ENCODE measurements at places on chromosomes 11 and 22.

DNA sequence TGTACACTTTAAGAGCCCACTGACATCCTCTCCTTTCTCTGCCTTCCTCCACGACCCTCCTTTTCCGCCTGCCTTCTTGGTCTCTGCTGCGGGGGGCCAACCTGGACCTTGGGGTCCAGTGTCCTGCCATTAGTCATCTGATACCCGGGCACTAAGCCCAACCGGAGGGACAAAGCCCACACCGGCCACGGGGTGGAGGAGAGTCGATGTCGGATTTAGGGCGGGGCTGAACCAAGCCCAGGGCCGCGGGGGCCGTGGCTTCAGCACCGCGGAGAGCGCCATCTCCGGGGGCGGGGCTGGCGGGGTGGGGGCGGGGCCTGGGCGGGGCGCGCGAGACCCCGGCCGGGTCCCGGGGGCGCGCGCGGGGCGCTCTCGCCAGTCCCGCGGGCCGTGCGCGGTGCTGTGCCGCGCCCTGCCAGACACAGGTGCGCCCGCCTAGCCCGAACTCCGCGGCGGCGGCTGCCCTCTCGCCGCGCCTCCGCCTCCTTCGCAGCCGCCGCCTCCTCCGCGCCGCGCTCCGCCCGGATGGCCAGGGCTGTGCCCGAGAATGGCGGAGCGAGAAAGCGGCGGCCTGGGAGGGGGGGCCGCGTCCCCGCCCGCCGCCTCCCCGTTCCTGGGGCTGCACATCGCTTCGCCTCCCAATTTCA, at the start of gene MAPK8IP1:
Gene MAPK8IP1, plus strand, starts transcription at position 378 of the 647 bp plus-strand sequence. Its CDS starts 170 bp downstream, at position 548.
- no peak for DNase-seq

- DNase-seq, result no peak
Observed at GRCh38 chr11:31987118-31988005, 103.5 kb upstream of the RCN1 start.

DNA sequence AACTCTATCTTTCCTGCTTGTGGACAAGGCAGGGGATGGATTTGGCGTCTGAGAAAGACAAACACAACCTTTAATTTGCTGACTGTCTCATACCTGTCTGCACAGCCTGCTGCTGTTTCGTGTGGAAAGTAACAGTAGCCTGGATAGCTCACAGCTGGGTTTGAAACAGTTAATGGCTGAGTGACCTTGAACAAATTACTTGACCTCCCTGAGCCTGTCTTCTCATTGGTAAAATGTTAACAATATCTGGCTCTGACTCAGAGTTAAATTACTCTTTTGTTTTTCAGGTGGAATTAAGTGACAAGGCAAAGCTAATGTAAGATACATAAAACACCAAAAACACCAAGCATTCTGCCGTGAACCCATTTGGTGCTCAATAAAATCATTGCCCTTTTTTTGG, 41.1 kb upstream of the ADA2 start:
- DNase-seq, result no peak

DNA sequence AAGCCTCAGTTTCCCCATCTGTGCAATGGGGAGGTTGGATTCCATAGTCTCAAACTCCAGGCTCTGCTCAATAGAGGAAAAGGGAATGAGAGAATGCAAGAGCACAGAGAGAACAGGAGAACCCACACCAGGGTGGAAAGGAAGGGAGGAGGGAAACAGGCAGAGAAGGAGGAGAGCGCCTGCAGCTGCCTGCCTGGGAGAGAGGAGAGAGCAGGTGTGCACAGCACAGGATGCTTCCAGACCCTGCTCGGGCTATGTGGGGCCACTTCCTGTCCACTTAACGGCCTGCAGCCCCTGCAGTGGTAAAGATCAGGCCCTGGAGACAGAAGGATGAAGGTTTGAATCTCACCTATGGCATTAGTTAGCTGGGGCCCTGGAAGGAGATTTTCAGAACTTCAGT, 12.3 kb downstream of the LRRC32 start:
- DNase-seq, result no peak

DNA sequence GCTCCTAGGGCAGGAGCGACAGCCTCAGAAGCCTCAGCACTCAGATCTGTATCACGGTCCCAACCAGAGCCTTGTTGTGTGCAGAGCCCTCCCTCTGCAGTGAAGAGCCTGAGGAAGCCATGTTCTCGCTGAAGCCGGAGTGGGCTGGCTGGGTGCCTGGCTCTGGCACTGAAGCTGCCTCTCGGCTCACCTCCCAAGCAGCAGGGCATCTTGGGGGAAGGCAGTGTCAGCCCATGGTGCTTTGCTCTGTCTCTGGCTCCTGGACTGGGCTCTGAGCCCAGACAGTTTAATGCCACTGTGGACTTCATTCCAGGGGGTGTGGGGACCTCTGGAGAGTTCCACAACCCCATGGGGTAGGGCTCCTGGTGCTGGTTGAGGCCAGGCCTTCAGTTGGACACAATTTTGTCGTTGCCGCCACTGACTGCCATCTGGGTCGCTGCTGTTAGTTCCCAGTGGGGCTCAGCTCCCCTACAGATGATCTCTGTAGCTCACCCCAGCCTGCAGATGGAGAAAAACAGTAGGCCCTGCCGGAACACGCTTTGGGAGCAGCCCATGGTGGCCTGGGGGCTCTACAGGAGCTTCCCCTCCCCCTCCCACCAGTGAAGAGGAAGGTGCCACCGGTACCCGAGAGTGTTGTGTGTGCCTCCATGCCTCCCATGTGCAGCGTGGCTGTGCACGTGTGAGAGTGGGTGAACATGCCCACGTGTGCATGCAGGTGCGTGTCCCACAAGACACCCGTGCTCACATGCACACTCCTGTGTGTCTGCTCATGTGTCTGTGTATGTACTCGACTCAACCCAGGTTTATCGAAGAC, 86.5 kb upstream of the B3GAT1 start:
- no peak for DNase-seq

GRCh38 chr11:34586488-34587281, 34.2 kb upstream of the EHF start:
- peak; percentile 5 for DNase-seq

GRCh38 chr11:32184041-32184722, 93.3 kb downstream of the RCN1 start:
- DNase-seq, result no peak

GRCh38 chr11:64181506-64182411, 4.2 kb upstream of the STIP1 start:
- DNase-seq, result peak; percentile 75

DNA sequence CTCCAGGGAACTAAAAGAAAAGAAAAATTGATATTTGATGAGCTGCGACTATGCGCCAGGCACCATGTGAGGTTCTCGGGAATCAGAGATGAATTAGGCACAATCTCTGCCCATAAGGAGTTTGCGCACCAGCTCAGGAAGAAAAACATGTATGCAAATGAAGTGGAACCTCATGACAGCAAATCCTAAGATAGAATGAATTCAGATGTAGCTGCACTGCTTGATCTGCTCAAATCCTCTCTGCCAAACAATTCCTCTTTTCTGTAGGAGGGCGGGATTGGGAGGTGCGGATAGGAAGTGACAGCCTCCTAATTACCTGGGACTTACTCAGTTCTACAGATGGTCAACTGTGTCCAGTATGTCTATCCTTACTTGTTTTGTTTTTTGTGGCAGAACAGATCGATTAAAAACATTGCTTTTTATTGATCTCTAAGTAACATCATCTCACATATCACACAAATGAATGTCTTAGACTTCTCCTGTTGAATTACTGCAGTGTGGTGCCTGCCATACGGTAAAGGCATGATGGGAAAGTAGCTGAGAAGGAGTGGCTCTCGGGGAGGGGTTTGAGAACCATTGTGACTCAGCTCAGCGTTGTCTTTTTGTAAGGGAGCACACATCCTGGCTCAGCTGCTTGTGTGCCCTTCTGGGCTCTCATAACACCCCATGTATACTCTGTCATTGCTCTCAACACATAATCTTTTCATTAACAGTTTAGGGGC, 13.9 kb downstream of the CRTAM start:
- no peak for DNase-seq

DNA sequence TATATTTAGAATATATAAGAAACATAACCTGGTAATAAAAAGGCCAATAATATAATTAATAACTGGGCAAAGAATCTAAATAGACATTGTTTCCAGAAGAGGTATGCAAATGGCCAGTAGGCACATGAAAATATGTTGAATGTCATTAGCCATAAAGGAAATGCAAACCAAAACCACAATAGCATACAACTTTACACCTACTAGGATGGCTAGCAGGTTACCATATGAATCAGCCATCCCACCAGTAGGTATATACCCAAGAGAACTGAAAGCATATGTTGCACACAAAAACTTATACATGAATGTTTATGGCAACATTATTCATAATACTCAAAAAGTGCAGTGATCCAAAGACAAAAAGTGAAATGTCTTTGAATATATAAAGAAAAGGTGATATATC, 2.7 kb upstream of the OR2D2 start:
- no peak for DNase-seq

DNA sequence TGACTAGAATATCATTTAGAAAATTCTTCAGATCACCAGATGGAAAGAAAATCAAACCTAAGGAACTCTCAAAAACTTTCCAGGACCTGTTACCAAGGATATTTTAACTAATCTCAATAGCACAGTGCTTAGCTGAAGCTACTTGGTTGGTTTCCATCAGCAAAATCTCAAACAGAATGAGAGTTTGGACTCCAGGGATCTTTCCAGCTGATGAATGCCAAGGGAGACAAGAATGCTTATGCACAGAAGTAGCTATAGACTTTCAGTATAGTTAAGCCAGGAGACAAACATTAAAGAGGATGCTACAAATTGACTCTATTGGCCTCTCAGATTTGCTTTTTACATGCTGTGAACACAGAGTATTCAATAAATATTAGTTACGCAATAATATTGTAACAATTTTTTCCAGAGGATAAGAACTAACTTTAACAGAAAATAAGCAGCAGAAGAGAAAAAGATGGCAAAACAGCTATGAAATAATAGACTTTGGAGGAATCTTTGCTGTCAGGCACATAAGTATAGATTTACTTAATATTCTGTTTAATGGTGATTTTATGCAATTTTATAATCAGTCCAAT, 331.4 kb downstream of the DLG2 start:
- DNase-seq, result no peak

DNA sequence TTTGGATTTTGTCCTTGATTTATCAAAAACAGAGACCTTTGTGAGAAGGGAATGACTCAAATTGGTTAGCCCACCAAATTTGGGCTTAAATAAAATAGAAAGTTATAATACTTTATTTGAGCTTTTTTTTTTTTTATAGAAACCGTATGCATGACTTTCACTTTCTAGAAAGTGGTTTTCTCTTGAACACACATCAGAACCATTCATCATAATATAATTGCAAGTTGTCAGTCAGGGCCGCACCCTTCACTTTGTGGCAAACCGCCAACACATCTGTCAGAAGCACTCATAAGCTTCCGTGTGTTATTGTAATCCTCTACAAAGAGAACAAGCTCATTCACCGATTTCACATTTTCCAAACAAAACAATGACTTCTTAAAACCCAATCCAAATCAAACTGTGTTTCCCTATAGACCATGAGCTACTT, 76.1 kb downstream of the SOX6 start:
- no peak for DNase-seq

DNA sequence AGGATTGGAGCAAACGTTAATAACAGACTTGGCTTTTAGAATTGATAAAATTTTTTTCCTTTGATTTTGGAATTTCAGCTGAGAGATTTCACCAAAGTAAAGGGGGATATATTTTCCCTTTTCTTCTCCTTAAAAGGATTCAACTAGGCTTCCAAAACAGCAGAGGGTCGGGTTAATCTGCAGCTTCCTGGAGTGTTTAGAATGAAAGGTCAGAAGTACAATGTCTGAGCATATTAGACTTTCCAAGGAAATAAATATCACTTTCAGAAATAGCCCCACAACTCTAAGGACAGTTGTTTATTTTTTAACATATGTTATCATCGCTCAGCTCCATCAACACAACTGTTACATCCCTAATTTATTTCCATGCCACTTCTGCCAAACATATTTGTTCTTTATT, 1532.9 kb upstream of the RAG2 start:
- DNase-seq, result no peak

- DNase-seq, result no peak
Observed at GRCh38 chr22:49063545-49063890, 764.2 kb downstream of the BRD1 start.

DNA sequence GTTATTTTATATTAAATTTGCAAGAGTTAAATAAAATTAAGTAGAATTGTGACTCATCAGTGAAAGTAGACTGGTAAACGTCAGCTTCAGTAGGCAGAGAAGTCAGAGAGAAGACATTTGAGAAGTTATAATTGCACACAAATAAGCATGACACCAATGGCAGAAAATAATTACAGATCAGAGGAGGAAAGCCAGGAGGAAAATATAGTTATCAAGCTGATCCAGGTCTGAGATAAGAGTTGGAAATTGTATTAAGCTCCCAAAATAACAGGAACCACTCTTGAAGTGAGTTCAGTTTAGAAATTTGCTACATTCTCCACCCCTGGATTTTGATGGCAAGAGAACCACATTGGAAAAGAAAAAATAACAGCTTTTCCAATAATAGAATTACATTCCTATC, 533.8 kb upstream of the CHORDC1 start:
- no peak for DNase-seq

DNA sequence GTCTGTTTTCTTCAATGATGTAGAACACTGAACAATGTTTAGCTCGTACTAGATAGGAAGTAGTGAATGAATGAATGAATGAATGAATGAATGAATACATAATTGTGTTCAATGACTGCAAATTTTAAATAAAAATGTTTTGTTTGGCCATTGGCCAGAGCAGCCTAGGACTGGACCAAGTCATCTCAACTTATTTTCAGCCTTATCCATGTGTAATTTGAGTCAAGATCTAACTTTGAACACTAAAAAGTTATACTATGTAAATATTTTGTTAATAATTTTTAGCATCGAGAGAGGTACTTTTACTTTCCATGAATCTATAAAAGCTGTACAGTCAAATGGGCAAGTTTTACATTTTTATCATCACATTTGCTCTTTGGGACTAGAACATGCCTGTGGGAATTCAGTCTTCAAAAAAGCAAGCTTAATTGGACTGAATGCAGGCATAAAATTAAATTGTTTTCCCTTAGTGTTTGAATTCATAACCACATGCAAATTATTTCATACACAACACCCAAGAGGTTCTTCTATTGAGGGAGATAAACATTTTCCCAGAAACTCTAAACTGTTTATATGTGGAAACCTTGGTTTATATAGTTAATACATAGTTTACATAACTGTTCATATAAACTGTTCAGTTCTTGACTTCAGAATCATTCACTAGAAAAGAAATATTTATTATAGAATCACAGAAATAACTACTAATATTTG, 222.1 kb upstream of the ANO3 start:
- DNase-seq, result no peak

DNA sequence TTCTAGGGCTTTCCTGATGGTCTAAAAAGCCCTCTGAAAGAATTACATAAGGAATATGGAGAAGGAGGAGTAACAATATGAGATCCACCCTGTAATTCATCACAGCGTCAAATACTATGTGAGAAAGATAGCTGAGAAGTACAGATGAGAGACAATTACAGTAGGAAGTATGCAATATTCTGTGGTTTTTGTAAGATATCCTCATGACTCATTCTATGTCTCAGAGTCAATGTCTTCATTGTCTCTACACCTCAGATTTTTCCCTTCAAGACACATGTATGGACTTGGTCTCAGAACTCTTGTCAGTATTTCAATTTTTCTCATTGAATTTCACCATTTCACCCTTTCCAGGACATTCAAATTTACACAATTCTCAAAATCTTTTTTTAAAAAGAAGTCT, 343.3 kb upstream of the CTSC start:
- no peak for DNase-seq

- no peak for DNase-seq
Observed at GRCh38 chr11:82831364-82831763, 68.9 kb downstream of the PRCP start.

All from Panc1 (cell line).